CD4-positive, alpha-beta T cell treated with Interleukin-4 for 1 hour (primary cell): ENCODE measurements at places on chromosomes 11 and 22.

- no peak for DNase-seq
Observed at GRCh38 chr11:26439854-26440253, 107.9 kb downstream of the ANO3 start.

DNA sequence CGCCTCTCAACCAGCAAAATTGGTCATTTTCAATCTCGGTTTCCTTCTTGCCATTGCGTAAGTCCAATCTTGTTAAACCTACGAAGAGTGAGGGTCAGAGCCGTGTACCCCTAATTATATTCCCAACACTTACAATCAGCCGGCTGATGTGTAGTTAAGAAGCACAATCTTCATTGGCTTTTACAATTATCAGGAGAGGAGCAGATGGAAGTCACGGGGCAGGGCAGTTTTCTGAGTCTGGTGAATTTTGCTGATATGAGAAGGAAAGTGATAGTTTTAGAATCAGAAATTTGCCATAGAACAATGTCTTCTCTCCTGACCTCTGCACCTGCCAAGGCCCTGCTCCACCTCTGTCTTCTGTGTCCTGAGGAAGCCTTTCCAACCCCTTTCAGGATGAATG, 35.0 kb upstream of the ATXN10 start:
- DNase-seq: no peak

DNA sequence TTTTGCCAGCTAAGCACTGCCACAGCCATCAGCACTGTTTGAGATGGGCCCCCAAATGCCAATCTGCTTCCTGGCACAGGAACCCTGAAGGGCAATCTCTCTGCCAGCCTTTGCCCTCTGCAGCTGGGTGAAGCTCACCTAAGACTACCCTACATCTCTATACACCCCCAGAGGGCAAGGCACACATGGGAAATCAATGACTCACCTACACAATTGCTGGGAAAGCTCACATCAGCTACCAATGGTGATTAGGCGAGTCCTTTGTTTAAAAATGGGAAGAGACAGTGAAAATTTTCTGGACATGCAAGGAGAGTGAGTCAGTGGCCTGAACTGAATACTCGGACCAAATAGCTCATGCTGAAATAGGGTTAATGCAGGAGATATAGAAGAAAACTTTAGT, 12.6 kb upstream of the PRDM11 start:
- DNase-seq: no peak

GRCh38 chr22:45413368-45414211, at the start of the genes RIBC2 and SMC1B:
Gene RIBC2 (plus strand): TSS chr22:45413693. CDS start chr22:45413887, 194 bp downstream.
Gene SMC1B (minus strand): TSS chr22:45413599. CDS start chr22:45413567, 32 bp downstream.
- DNase-seq: peak; percentile 86

GRCh38 chr11:96986516-96986915, 596.7 kb downstream of the JRKL start:
- no peak for DNase-seq

- no peak for DNase-seq
Observed at GRCh38 chr11:12801976-12802375, 127.8 kb downstream of the TEAD1 start.

GRCh38 chr11:3905080-3905953, 49.9 kb downstream of the STIM1 start:
- peak; percentile 55 for DNase-seq

GRCh38 chr11:125457814-125458343, 38.2 kb downstream of the FEZ1 start:
- no peak for DNase-seq

DNA sequence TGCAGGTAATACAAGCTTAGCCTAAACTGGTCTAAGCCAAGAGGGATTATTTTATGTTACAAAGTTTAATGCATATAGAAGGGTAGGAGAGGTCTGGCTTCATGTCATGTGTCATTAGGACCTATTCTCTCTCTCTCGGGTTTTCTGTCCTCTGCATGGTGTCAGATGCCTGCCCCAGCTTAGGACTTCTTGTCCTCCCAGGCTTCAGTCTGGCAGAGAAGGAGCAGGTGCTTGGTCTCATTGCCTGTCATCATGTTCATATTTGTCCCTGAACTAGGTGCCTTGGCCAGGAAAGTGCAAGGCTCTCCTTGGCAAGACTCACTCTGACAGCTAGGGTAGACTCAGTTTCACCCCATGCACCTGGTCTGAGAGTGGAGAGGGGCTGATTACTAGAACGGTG, 126.3 kb downstream of the ADAMTS15 start:
- DNase-seq: no peak

GRCh38 chr11:107438148-107438547, 19.5 kb downstream of the CWF19L2 start:
- no peak for DNase-seq

- no peak for DNase-seq
Observed at GRCh38 chr11:134647066-134647743, 235.2 kb upstream of the B3GAT1 start.

DNA sequence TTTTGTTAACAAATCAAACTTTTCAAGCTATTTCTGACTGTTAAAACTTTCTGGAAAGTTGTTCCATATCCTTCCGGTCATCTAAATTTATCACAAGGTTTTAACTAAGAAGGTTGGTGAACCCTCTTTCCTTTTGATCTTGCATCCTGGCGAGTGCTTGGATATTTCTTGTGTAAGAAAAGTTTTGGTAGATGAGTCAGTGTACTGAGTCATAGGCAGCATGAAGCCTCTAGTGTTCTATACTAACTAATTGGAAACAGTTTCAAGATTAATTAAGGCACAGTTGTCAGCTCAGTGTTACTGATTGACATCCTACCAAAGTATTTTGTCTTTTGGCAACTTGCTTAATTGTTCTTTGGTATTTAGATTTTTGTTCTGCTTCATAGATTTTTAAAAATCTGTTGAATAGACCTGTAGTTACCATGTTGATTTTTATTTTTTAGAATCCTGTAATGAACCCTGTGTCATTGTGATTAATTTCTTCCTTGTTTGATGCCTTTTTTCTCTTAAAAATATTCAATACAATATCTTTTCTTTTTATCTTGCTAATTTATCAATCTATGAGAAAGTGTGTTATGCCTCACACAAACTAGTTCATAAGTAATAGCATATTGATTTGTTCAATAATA, 38.0 kb downstream of the METTL15 start:
- DNase-seq: no peak

DNA sequence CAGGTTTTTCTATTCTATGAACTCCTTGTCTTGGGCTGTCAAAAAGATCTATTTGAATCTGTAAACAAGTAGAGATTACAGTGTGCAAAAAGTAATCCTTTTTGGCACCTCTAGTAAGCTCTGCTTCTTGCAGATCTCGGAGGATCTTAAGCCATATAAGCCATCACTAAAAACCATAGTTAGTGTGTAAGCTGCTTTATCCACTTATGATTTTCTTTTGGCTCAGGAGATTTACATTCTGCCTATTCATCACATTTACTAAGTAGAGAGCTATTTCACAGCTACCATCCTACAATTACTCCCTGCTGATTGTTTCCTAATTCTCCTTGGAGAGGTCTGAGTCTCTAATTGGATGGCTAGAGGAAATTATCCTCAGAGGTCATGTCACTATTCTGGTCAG, 385.7 kb downstream of the AASDHPPT start:
- no peak for DNase-seq

DNA sequence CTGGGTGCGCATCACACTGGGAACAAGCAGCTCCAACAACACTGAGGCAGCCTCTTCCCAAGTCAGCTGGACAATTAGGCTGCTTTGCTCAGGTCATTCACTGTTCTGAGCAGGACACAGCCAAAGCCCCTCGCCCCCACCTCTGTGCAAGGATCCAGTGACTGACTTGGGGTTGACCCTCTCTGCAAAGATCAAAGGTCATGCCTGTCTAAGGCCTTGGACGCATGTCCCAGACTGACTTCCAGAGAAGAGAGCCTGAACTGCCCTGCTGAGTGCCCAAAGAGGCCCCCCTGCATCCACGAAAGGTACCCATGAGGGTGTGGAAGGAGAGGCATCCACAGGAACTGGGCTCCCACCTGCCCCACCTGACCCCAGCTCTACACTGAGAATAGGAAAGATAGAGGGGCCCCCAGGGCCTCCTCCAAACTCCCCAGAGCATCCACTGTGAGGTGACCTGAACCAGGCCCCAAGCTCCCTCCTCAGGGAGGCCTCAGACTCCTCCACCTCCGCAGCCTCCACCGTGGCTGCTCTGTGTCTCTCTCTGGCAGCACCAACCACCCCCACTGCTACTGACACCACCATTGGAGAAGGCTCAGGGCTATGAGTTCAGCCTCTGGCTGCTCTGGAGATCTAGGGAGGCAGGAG, 53.5 kb downstream of the IGLL5 start:
- peak; percentile 6 for DNase-seq
